Heart right ventricle (tissue), 16 donors: ENCODE measurements at places on chromosomes 3 and 15. TPM values are rescaled to one million over a fixed set of nuclear protein-coding genes. Genes with fewer than 3 reads are reported as not detected.

- no peak for DNase-seq
These were observed 44.8 kb downstream of the KBTBD12 start for GRCh38 chr3:127959873-127960272.

GRCh38 chr3:52810923-52811322, 16.3 kb downstream of the ITIH3 start:
- no peak for DNase-seq

DNA sequence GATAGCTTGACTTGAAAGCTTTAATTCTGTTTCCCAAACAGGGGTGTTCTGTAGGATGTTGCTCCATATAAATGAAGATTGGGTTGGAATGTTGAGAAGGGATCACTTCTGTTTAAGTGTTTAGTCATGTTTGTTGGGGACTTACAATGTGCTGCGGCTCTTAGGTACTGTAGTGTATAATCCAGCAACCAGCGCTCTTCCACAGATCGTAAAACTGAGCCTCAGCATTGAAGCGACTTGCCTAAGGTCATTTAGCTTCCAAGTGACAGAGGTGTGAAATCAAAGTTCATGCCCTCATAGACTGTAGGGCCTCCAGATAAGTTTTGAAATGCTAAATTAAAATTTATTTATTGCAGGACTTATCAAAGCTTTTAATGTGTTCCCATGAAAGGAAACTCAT, 1.8 kb downstream of the MKRN2 start:
- DNase-seq, result no peak

GRCh38 chr3:141710121-141710520, 28.0 kb upstream of the RNF7 start:
- DNase-seq, result no peak

DNA sequence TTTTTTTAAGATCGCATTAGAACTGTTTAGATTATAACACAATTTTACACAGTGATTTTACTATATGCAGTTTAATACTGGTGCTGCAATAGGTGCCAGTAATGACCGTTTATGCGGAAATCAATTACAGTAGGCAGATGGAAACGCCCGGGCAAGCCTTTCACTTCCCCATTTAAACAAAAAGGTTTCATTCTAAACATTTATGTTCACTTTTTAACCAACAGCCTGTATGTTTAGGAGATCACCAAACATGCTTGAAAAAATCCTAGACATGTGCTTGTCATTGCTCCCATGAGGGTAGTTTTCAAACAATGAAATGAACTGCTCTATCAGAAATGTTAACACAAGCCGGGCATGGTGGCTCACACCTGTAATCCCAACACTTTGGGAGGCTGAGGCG, 2.7 kb downstream of the BNIP2 start:
- DNase-seq, result no peak

- DNase-seq, result no peak
These were observed 64.2 kb upstream of the POLG start for GRCh38 chr15:89398896-89399237.

- DNase-seq, result no peak
These were observed 345.2 kb downstream of the FOXP1 start for GRCh38 chr3:71238355-71238757.

- DNase-seq, result no peak
These were observed 47.2 kb upstream of the PXYLP1 start for GRCh38 chr3:141184430-141184829.

The MAP1A gene
- 37.9 TPM for total RNA-seq

The LSMEM2 gene
- total RNA-seq, result 32.8 TPM

The RAD51 gene
- total RNA-seq, result 0.61 TPM

The SLC28A2 gene
- total RNA-seq, result not detected

The CD96 gene
- 0.61 TPM for total RNA-seq

The TM6SF1 gene
- 4.3 TPM for total RNA-seq
